Spinal cord (tissue), 10 donors: ENCODE measurements at places on chromosomes 7 and 10. TPM values are rescaled to one million over a fixed set of nuclear protein-coding genes. Genes with fewer than 3 reads are reported as not detected.

The COBL gene
- 4.6 TPM for total RNA-seq

The KLLN gene
- 0.69 TPM for total RNA-seq

The SEC61G gene
- 95.8 TPM for total RNA-seq

The PPP1R3C gene
- total RNA-seq: 46.8 TPM

The IGFBP3 gene
- total RNA-seq: 45.9 TPM
